ENCODE measurements at places on chromosomes 5 and 9.

DNA sequence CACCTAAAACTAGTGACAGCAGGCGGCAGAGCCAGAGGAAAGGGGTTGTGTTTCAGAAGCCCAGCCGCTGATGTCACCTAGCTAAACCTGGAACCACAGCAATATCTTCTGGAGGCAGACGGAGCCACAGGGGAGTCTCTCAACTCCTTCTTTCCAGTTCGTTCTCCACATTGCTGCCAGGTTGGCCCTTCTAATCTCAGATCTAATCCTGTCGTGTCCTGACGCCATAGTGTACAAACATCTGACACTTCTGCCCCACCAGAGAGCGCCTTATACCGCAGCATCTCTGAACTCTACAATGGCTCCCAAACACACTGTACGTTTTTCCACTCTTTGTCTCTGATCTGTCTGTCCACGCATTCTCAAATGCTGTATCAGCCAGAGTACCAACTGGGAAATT, 240.0 kb downstream of the SMARCA2 start:
- DNase-seq = no peak

DNA sequence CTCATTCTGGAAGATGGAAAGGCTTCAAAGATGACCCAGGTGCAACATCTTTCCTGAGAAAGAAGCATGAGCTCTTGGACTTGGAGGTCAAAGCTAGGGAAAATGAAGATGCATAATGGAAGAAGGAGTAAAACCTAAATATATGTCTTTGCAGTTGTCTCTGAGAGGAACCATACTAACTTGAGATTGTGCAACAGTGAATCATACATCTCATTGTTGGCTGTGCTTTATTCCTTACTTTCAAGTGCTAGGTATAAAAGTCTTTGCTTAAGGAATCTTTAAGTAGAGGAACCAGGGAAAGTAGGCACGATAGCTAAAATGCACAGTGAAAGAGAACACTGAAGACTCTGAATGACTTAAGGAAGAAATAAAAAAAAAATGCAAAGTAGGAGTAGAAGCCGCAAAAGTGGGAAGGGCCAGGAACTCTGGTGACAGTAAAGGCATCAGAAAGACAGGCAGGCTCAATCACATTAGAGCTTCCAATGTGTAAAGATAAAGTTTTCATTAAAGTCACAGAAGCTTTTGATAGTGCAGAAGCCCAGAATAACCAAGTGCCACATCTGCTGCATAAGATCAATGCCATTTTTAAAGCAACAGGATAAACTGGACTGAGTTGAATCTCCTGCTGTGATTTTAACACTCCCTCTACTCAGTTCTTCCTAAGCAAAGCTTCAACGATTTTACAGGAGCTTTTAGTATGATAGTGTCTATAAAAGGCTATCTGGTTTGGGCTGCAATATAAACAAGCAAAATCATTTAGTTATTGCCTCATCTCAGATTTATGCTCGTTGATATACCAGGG, 432.3 kb upstream of the EDIL3 start:
- no peak for DNase-seq

DNA sequence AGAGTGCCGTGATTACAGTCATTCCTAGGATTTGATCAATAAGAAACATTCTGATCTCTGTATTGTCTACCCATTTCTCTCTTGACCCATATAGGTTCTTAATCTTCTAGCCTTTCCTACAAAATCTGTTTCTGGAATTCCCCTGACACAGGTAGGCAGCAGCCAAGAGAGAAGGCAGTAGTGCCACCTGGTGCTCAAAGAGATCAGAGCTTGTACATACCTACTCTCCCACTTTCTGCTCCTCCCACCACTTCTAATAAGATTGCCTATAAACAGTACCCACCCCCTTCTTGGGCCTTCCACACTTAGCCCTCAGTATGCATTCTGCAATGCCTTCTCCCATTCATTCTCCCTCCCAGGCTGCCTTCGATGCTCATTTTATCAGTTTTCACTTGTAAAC, 117.4 kb upstream of the RORB start:
- DNase-seq = no peak

DNA sequence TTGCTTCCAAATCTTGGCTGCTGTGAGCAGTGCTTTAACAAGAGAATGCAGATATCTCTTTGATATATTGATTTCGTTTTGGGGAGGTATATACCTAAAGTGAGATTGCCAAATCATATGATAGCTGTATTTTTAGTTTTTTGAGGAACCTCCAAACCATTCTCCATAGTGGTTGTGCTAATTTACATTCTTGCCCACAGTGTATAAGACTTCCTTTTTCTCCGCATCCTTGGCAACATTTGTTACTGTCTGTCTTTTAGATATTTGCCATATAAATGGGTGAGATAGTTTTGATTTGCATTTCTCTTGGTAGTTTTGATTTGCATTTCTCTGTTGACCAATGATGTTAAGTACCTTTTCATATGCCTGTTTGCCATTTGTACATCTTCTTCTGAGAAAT, 10.0 kb upstream of the PLK2 start:
- DNase-seq = no peak

GRCh38 chr5:34503379-34504253, 152.5 kb upstream of the RAI14 start:
- no peak for DNase-seq

- no peak for DNase-seq
These were observed 69.2 kb upstream of the S1PR3 start for GRCh38 chr9:88922091-88922490.

DNA sequence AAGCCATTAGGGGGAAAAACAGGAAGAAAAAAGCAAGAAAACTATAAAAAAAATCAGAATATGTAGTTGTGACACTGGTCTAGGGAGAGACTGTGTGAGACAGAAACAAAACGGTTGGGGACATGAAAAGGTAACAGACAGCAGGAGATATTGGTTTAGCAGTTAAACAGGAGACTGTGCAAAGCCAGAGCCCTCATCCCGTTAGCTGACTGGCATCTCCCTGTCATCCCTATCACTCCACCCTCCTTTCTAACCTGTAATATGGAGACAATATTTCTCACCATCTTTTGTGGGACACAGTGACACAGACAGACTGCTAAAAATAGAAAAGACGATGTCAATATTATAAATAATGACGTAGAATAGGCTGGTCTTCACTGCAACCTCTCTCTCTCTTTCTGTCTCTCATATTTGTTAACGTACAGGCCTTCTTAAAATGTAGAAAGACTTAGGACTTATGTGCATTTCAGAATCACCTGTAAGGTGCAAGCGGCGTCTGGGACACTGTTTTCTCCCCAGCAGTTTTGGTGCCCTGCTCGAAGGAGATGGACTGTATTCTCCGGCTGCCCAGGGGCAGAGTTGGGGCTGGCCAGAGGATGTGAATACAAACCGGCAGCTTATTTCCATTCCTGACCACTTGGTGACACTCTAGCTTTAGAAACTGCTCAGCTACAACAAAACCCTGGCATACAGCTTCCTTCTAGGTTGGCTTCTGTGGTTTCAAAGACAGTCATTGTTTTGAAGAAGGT, 190.6 kb downstream of the MAT2B start:
- DNase-seq = peak; percentile 48
